ENCODE measurements at places on chromosomes 5 and 9.

DNA sequence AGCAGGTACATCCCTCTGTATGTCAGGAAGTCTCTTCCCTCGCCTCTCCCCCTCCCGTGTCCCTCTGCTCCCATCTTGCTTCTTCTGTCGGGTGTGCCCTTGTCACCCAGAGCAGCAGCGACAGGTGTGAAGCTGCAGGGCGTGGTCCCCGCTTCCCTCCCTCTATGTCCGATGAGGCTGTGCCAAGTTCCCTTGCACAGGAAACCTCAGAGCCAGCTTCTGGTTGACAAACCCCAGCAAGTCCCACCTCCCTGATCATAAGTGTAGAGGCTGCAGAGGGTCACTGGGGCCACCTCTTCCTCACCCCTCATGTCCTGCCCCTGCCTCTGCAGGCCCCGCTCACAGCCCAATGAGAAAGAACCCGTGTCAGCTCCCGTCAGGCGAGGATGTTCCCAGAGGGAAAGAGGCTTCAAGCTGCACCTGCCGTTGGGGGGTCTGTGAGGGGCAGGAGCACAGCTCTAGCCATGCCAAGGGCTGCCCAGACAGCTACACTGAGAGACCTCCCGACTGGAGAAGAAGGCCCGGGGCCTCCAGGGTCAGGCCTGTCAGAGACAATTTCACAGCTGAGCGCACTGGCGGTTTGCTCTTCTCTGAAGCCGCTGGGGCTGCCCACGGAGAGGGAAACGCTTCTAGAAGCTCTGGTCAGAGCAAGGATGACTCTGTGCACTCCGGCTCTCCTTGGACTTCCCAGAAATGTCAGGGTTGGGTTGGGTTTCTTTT lies 73.3 kb downstream of the AK8 start:
- no peak for DNase-seq

GRCh38 chr5:64637144-64637543 lies 53.2 kb upstream of the SHISAL2B start:
- DNase-seq = no peak

GRCh38 chr9:25322142-25322541 lies 356.1 kb downstream of the TUSC1 start:
- DNase-seq = no peak

- DNase-seq = no peak
Observed at GRCh38 chr5:79966448-79966847, 24.6 kb downstream of the MTX3 start.

DNA sequence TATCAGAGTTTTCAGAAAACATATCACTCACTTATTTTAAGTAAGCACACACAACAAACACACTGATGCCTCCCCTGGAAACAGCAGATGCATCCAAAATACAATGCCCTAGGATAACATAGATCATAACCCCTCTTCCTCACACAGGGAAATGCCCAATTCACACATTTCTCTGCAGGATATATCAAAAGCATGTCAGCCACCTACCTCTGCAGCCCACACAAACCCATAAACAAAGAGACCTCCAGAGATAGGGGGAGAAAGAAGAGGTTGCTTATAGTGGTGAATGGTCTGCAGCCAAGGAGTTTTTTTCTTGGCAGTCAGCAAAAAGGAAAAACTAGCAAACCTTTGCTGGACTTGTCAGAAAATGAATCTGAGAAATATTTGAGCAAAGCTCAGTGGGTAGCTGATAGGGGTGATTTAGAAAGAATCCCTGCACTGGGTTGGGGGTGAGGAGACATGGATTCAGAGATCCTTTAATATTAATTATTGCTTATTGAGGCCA lies 36.1 kb downstream of the ABLIM3 start:
- no peak for DNase-seq

DNA sequence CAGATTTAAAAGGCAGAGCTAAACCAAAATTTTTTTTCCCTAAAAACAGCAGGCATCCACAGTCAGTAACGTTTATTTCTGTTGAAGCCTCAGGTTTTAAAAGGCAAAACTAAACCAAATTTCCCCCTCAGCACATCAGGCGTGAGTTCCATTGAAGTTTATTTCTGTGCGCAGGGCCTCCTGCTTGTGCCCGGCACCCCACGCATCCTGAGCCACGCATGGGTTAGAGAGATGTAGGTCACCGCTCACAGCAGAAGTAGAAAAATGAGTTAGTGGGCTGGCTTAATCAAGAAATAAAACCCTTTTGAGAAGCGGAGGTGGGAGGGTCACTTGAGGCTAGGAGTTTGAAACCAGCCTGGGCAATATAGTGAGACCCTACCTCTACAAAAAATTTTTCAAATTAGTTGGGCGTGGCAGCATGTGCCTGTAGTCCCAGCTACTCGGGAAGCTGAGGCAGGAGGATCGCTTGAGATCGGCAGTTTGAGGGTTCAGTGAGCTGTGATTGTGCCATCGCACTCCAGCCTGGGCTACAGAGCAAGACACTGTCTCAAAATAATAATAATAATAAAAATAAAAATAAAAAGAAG lies 75.6 kb upstream of the SPIN1 start:
- no peak for DNase-seq

DNA sequence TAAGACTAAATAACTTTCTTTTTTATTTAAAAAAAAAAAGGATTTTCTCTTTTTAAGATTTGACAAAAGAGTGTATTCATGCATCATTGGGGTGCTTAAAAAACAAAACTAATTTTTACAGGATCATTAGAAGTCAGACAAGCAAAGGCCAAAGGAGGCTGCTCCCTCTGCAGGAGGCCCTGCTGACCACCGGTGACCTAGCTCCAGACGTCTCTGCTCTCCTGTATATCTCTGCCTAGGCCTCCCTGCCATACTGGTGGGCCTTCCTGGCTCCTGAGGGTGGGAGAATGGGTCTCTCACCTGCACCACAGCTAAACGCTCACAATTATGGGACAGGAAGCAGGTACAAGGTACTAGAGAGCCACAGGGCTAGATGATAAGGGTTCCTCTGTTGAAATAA lies 36.6 kb downstream of the CSF2 start:
- DNase-seq = no peak

- peak; percentile 30 for DNase-seq
Observed at GRCh38 chr9:127612939-127613582, 984 bp downstream of the STXBP1 start.

- no peak for DNase-seq
Observed at GRCh38 chr5:73989956-73990355, 364.0 kb downstream of the ARHGEF28 start.

- no peak for DNase-seq
Observed at GRCh38 chr5:151612689-151613427, 21.7 kb upstream of the FAT2 start.

GRCh38 chr9:136436055-136436634 lies 3.5 kb downstream of the INPP5E start:
- DNase-seq = no peak

- no peak for DNase-seq
Observed at GRCh38 chr9:33381231-33381791, 21.1 kb downstream of the AQP7 start.

- DNase-seq = no peak
Observed at GRCh38 chr5:153276151-153276550, 214.3 kb upstream of the GRIA1 start.

DNA sequence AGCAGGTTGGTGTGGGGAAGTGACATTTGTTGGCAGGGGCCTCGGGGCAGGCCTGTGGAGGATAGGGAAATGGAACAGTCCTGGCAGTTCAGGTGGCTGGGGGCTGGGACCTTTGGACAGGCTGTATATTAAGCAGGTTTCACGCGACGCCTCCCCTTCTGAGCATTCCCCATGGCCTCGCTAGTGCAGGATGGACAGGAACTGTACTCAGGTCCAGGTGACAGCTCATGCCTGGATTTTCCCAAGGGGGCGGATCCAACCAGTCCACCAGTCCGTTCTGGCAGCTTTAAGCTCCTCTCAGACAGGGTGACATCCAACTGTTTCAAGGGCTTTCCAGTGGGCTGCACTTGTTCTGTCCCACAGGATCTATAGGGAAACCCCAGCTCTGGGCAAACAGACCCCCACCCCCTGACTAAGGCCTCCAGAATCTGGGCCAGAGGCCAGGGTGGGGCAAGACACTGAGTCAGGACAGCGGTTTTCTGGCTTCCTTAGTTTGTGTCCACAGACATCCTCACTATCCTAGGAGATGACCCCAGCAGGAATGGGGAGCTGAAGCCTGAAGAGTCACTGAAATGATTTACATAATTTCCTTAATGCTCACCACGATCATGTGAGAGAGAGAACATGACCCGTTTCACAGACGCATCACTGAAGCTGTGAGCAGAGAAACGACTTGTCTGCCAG lies 20.9 kb downstream of the CSF2 start:
- no peak for DNase-seq

- no peak for DNase-seq
Observed at GRCh38 chr5:50888751-50889150, 222.3 kb downstream of the PARP8 start.

GRCh38 chr9:19703702-19704101 lies 85.1 kb downstream of the SLC24A2 start:
- DNase-seq = no peak

DNA sequence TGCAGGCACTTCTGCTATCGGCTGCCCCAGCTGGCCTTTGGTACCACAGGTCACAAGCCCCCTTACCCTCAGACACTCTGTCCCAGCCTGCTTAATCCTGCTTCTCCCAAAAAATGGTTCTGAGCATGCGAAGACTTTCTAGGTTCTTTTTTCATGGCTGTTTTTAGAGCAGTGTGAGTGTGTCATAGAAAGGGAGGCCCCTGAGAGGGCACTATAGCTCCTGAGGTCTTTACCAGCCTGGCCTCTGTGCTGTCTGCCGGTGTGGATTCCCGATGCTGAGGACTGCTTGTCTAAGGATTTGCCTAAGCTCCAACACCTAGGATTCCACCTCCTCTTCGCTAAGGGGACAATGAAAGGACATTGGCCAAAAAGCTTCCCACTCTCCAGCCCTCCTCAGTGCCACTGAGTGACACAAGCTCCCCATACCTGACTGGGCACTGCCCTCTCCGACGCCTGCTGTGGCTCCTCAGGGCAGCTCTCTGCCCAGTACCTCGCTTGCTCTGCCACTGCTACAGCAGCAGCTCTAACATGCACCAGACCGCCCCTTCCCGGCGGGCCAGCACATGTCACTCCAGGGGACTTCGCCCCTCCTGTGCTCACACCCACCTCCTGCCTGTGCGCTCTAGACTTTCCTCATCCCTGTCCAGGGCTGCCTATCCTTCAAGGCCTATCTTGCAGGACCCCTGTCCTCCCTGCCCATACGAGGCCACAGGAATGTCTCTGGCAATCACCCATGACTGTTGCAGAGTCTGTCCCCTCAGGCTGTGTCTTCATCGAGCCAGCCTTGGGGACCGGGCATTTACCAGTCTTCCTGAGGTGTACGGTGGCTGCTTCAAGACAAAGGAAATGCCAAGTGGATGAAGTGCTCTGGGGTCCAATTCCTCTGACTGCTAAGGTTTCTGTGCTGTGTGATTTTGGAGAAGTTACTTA lies 21.0 kb downstream of the MACROH2A1 start:
- DNase-seq = no peak

GRCh38 chr5:6508931-6509330 lies 60.3 kb downstream of the UBE2QL1 start:
- DNase-seq = no peak

- no peak for DNase-seq
Observed at GRCh38 chr5:137142346-137142745, 356.8 kb downstream of the SPOCK1 start.

GRCh38 chr9:81032030-81032572 lies 657.2 kb downstream of the TLE1 start:
- DNase-seq = no peak

- DNase-seq = no peak
Observed at GRCh38 chr9:28563291-28563934, 990.1 kb upstream of the C9orf72 start.

- DNase-seq = no peak
Observed at GRCh38 chr9:37104183-37104889, 16.0 kb upstream of the ZCCHC7 start.

DNA sequence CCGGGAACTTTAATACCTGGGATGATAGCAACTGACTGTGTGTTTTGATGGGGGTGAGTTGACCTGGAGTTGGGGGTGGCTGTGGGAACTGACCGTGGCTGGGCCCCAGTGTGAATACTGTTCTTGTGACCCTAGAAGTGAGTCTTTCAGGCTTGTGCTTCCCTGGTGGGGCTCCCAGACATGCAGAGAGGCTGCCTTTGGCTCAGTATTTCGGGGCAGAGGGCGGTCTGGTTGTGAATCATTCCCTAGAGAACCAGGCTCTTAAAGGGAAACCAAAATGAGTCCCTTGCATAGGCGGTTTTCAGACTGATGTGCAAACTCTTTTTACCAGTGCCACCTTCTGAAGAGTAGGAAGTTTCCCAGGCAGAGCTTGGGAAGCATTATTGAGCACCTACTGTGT lies 132.1 kb downstream of the MACROH2A1 start:
- DNase-seq = no peak

- DNase-seq = no peak
Observed at GRCh38 chr9:130288393-130288792, 22.8 kb downstream of the HMCN2 start.

DNA sequence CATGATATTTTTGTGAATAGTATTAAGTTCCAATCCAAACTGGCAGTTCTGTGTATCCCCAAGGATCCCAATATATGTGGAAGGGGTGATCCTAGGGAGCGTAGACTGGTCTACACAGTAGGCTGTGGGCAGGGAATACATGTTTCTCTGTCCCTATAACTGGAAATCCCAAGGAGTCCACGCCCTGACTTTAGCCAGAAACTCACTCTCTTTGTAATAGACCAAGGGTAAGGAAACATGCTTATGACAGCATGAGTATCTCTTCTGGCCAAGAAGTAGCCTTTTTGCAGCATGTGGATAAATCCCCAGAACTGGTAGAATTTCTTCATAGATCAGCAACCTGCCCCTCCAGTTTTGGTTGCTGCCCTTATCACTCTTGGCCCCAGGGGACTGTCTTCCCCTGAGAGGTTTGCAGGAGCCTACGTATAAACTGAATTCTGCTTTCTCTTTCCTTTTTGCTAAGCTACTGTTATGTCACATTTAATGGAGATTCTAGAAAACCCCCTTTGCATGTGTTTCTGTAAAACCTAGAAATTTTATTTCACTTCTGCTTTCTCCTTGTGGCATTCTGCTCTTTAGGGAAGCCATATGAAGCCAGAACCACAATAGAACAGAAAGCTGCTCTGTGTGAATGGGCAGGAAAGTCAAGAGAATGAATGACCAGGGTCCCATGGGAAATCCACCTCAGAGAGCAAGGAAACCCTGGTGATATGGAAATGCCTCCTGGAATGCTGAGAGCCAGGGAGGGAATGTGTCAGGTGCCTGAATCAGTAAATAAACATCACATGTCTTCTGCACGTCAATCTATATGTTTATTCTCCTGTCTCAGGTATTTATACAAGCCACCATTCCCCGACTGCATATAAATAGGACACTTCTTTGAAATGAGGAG lies 3.5 kb downstream of the IFNA2 start:
- DNase-seq = no peak

DNA sequence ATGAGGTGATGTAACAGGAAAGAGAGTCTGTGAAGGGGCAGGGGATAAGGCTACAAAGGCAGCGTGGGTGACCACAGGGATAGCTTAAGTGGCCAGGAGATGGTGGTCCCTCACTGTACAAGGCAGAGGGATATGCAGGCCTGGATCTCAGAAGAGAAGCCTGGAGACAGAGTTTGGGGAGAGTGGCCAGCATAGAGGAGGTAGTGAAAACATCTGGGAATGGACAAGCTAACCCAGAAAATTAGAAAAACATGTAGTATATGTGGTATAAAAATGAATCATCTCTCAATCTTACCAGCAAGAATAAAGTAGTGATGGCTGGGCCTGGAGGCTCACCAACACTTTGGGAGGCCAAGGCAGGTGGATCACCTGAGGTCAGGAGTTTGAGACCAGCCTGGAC lies 349.2 kb upstream of the KLF4 start:
- no peak for DNase-seq

Data from activated CD8-positive, alpha-beta memory T cell treated with anti-CD3 and anti-CD28 coated beads, Interleukin-2, amount 50 U/mL, for 4 hours (primary cell).